ENCODE measurements at places on chromosomes 3 and 15. TPM values are rescaled to one million over a fixed set of nuclear protein-coding genes. Genes with fewer than 3 reads are reported as not detected.

Gene SERPINI2
- 3.3 TPM for total RNA-seq

Gene CD200R1
- total RNA-seq = 1.1 TPM

Gene THPO
- total RNA-seq = 0.28 TPM

Gene CCDC54
- total RNA-seq = not detected

Gene TERC
- total RNA-seq = 1.6 TPM

Gene TIMP4
- 15.0 TPM for total RNA-seq

Gene CNTN3
- total RNA-seq = 8.1 TPM

Gene RPUSD2
- 9.7 TPM for total RNA-seq

Gene DAPK2
- total RNA-seq = 83.6 TPM

Gene CCDC39
- total RNA-seq = not detected

Gene VIPR1
- 6.5 TPM for total RNA-seq

Gene MAN2C1
- 175 TPM for total RNA-seq

Gene SI
- not detected for total RNA-seq

Gene ATP13A5
- not detected for total RNA-seq

Gene KNG1
- total RNA-seq = 0.53 TPM

Gene ACOX2
- total RNA-seq = 41.3 TPM

Gene PROK2
- total RNA-seq = not detected

Gene SLC12A1
- total RNA-seq = not detected

Gene CLPX
- 48.6 TPM for total RNA-seq

Gene SEMA6D
- total RNA-seq = 7.0 TPM

Gene SERINC4
- not detected for total RNA-seq

Gene CCK
- not detected for total RNA-seq

Gene DPPA4
- not detected for total RNA-seq

Gene LZTFL1
- 10.1 TPM for total RNA-seq

Gene P2RY12
- 1.3 TPM for total RNA-seq

Gene IDH3A
- total RNA-seq = 496 TPM

Gene CIDEC
- 8.4 TPM for total RNA-seq

Gene HESX1
- 0.38 TPM for total RNA-seq

Gene LTK
- 1.5 TPM for total RNA-seq

Gene SLC12A8
- 1.1 TPM for total RNA-seq

Gene ALDH1L1
- total RNA-seq = 7.5 TPM

Gene TTLL3
- 25.0 TPM for total RNA-seq
